Tongue (tissue), 3 donors: ENCODE measurements at places on chromosomes 7 and 10. TPM values are rescaled to one million over a fixed set of nuclear protein-coding genes. Genes with fewer than 3 reads are reported as not detected.

- no peak for DNase-seq
Observed at GRCh38 chr10:63055705-63056104, 77.4 kb upstream of the NRBF2 start.

Gene CALCR
- 7.0 TPM for total RNA-seq

- no peak for DNase-seq
Observed at GRCh38 chr7:154475864-154476263, 423.7 kb downstream of the DPP6 start.

- DNase-seq, result no peak
Observed at GRCh38 chr10:62333988-62334682, 40.0 kb upstream of the ZNF365 start.

DNA sequence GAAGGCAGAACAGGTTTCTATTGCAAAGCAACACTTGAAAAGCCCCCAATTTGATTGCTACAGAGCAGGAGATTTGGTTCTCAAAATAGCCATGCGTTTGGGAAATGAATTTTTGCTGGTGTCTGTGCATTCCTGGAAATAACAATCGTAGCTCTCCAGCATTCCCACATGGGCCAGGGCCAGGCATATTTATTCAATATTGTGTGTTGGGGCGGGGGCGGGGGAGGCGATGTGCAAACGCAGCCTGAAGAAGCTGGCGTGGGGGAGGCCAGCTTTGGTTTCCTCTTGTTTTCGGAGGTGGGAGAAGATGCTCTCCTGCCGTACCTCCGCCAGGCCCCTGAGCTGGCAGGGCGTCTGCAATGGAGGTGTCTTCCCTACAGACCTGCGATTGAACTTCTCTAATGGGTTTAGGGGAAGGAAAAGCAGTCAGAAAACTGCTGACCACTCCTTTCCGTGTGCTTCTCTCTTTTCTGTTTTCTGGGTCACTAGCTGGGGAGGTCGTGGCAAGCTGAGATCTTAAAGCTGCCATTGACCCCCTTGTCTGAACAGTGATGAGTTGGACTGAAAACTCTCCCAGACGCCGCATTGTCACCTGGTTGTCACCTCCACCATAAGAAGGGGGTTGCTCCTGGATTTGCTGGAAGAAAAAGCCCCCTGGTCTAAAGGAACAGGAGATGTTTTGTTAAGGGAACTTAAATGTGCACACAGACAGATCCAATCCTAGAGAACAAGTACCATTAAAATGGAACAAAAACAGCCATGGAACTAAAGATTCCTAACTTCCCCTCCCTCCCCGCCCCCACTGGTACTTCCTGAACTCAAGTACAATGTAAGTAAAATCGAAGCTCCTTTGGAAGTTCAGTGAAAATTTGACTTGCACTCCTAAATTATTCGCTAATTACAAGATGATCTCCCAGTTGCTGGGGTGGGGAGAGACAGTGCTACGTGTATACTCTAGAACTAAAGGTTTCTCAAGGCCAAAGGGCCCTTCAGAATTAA, 56.4 kb upstream of the HABP2 start:
- DNase-seq, result peak; percentile 85

Gene GHRHR
- total RNA-seq, result not detected

DNA sequence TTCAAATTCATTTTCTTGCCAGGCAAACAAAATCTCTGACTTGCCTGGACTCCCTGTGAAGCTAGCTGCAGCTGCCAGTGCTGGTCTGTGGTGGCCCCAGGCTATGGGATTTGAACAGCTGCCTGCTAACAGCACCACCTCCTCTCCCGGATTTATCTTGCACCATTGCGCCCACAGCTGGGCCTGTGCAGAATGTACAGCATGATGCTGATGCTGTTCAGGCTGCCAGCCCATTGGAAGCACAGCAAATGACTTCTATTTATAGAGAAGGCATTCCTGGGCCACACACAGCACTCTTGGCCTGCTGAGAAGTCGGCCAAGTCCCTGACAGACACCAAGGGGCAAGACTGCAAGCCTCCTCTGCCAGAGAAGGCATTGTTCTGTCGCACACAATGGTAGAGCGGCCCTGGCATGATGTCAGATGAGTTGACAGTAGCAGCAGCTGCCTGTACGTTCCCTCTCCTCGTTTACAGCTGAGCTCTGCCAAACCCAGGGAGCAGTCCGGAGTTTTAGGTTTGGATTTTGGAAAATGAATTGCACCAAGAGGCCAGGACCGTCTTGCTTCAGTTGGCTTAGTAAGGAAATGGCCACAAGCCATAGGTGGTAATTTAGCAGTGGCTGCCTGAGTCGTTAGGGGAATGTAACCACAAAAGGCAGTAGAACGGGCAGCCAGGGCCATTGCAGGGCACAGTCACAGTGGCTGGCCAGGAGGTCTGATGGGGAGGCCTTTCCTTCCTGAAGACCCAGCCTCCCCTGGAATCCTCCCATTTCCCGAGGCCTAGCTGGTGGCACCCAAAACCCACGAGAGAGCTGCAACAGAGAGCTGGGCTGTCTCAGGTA, 38.5 kb downstream of the MTURN start:
- peak; percentile 97 for DNase-seq

Gene NODAL
- 0.92 TPM for total RNA-seq

DNA sequence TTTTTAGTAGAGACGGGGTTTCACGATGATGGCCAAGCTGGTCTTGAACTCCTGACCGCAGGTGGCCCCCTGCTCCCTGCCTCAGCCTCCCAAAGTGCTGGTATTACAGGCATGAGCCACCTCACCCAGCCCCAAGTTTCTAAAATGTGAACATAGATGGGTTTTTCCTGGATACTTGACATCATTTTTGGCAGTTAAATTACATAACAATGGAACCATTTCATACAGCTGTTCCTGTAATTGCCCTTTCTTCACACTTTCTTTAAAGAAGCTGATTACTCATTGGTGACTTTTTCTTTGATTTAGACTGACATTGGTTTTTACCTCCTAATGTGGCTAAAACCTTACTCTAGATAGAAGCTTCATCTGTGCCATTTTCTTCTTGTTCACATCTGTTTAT, 5.9 kb downstream of the ZKSCAN1 start:
- no peak for DNase-seq

- DNase-seq, result no peak
Observed at GRCh38 chr7:157519798-157520244, 183.0 kb downstream of the DNAJB6 start.

Gene SPDYE8
- not detected for total RNA-seq

GRCh38 chr7:96219378-96220130, 102.3 kb downstream of the SLC25A13 start:
- DNase-seq, result no peak

Gene FAM25C
- total RNA-seq, result not detected

DNA sequence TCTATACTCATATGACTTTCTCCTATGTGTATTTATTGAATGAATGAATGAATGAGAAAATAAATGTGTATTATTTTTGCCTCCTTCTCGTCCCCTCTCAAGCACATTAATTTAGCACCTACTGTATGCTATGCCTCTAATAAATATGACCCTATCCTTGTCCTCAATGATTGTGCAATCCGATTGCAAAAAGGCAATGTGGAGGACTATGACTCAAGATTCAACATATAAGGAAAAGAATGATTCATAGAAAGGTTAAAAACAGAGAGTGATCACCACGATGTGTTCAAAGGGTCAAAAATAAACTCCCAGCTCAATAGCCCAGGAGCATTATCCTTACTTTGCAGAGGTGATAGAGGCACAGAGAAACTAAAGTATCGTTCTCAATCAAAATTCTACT, 322.8 kb upstream of the SORCS1 start:
- no peak for DNase-seq

GRCh38 chr10:77799352-77799751, 127.2 kb downstream of the DLG5 start:
- no peak for DNase-seq

Gene MMRN2
- total RNA-seq, result 53.6 TPM

DNA sequence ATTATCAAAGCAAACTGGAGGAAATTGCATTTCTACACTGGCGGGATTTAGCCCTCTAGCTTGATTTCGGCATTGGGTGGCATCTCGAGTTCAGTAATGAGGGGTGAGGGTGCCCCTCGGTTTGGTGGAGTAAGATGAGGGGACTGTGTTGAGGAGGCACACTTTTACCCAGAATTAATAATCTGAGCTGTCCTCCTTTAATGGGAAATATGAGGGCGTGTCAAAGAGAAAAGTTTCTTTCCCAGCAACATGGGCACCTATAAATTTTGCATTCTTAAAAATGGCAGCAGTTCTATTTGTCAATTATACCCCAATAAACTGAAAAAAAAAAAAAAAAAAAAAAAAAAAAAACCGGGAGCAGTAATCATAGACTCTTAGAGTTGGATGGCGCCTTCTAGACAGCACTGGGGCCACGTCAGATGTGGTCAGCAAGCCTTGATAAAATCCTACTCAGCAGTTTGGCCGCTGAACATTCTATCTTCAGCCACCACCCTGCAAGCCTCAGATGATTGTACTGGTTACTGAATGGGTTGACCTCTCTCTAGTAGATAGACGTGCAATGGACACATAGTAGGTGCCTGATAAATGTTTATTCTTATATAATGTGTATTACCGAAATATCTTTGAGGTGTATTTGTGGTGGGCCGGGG, 931 bp downstream of the PAPSS2 start:
- no peak for DNase-seq

DNA sequence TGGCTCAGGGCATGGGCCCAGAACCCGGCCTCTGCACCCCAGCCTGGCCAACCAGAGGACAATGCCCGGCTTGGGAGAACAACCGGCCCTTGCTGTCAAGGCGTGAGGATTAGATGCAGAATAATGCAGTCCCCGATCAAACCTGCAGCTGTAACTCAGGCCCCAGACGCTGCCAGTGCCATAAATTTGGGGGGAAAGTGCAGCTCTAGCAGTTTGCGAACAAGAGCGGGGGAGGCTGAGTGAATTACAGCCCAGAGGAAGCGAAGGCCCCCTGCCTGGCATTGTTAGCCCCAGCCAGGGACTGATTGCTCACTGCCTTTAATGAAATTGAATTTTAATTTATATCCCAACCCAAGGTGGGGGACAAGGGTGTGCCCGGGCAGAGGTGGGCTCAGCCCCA, 38.0 kb upstream of the GNA12 start:
- no peak for DNase-seq

Gene MARVELD1
- total RNA-seq, result 24.8 TPM

GRCh38 chr10:72645263-72645858, 19.5 kb upstream of the MICU1 start:
- DNase-seq, result no peak

GRCh38 chr7:138538518-138538917, 78.5 kb downstream of the TRIM24 start:
- DNase-seq, result no peak

DNA sequence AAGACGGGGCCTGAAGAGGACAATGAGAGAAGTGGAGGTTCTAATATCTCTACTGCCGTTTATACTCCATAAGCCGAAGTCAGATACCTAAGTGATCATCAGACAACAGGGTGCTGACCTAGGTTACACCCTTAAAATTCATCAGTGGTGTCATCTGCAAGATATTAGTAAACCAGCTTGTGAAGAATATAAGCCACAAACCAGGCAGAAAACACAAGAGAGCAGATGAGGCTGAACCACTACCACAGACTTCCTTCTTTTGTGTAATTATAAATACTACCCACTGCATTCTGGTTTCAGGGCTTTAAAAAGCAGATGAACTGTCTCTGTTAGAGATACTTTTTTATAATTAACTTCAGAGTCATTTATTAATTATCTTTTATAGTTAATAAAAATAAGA, 69.0 kb upstream of the LRRC17 start:
- no peak for DNase-seq

Gene IDI2
- total RNA-seq, result not detected

DNA sequence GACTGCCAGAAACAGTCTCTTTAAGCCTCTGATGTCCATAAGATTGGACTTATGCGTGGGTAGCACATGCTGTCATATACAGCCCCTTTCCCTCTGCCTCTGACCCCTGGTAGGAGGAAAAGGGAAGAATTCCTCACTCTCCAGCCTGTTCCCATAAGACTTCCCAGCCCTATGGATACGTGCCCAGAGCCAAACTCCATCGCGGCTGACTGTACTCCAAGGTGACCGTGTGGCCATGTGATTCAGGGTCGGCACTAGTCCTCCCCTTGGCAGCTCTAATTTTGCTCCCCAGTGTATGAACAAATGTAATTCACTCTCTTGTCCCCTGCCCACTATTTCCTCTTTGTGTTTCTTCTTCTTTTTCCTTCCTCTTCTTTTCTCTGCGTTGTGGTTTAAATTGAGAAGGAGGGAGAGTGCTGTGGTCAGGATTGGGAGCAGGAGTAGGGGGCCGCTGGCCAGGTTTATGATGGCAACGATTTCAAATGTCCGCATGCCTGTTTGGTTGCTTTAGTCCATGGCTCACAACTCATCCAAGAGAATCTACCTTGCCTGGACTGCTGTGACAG, 43.8 kb downstream of the PRLHR start:
- no peak for DNase-seq
